Forelimb muscle (tissue), 1 donor: ENCODE measurements at places on chromosomes 16 and 17. TPM values are rescaled to one million over a fixed set of nuclear protein-coding genes. Genes with fewer than 3 reads are reported as not detected.
A peak's percentile ranks its signal among the peaks of the same experiment; 100 is the strongest.

DNA sequence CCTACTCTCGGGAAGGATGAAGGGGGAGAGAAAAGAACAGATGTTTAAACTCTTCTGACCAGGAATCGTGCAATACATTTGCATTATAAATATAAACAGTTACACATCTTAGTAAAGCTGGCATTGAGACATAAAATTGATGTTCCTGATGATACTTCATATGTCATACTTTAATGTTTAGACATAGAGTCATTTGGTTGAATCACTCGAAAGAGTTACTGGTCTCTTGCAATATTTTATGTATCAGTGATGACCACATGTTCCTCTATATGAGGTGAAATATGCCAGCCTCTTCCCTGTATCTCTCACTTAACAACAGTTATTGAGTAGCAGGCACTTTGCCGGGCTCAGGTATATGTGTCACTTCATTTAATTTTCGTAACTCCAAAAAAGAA lies 49.7 kb upstream of the PMFBP1 start:
- DNase-seq, result no peak

- peak; percentile 57 for DNase-seq
Measured at GRCh38 chr17:40980596-40980995, 3.5 kb downstream of the KRT40 start.

- no peak for DNase-seq
Measured at GRCh38 chr17:7081341-7082062, 1.5 kb upstream of the CLEC10A start.

DNA sequence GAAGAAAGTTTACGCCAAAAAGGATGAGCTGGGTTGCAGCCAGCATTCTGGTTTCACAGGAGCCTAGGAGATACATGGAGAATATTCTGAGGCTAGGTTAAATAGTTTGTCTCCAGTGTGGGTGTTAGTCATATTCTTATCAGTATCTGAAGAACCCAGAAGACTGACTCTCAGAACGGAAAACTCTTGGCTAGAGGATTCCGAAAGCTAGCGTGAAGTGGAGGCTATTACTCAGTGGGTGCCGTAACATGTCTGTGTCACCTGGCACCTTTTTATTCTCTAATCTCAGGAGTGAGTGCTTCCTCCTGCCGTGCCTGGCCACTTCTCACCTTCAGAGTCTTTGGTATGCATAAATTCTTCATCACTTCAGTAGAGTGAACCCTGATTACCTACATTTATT lies 199.5 kb downstream of the WWOX start:
- no peak for DNase-seq

- no peak for DNase-seq
Measured at GRCh38 chr16:17125671-17126070, 345.1 kb downstream of the XYLT1 start.

GRCh38 chr17:72376526-72377345 lies 255.9 kb downstream of the SOX9 start:
- peak; percentile 22 for DNase-seq

DNA sequence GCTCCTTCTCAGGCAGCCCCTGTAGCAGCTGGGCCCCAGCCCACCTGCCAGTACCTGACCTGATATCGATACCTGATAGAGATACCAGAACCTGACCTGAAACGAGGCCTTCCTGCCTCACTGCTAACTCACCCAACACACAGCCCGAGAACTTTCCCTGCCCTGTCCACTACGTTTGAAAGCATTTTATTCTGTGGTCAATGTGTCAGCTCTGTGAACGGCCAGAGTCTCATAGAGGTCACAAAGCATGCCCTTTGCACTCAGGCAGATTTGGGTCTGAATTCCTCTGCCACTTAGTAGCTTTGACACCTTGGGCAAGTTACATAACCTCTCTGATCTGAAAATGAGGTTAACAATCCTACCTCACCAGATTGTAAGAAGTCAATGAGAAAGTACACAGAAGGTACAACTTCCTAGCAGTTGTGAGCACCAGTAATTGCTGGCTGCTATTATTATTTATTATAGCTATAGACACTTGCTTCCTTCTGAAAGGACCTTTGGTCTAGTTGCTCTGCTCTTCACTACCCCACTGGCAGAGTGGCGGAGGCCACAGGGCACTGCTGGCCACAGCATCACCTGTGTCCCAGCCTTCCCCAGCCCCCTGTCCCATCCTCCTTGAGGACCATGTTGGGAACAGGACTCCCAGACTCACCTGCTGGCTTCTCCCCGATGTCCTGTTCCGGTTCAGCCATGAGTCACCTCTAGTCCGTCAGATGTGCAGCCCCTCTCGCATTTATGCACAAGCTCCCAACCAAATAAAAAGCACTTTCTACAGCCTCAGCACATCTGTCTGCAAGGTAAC lies 895 bp downstream of the ANKRD40CL start:
- DNase-seq, result no peak

The SOX8 gene
- 36.9 TPM for polyA plus RNA-seq

DNA sequence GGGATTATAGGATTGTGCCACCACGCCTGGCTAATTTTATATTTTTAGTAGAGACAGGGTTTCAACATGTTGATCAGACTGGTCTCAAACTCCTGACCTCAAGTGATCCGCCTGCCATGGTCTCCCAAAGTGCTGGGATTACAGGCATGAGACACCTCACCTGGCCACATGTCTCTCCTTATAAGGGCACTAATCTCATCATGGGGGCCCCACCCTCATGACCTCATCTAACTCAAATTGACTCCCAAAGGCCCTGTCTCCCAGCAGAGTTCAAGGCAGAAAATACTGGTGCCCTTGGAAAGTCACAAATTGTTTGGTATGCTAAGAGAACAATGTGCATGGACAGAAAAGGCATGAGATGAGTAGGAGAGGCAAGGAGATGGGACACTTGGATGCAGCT lies 49.3 kb upstream of the GRIN2A start:
- no peak for DNase-seq

The PKMYT1 gene
- polyA plus RNA-seq, result 9.9 TPM

DNA sequence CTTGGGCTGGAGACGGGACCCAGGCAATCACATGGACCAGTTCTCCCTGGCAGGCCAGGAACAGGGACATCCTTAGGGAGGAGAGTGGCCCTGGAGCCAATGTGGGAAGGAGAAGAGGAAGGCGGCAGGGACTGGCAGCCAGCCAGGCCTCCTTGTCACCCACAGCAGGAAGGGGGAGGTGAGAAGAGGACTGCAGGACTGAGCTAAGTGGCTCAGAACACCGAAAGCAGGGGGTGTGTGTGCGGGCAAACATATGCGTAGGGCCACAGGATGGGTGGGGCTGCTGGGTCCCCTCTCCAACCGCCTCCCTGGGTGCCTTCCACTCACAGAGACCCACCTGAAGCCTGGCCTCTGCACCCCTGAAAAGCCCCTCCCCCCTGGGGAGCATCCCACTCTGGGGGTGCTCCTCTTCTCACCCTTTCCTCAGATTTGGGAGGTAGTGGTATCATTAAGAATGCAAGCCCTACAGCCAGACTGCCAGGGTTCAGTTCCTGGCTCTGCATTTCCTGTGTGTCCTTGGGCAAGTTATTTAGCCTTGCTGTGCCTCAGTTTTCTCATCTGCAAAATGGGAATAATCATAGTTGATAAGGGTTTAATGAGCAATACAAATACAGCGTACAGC lies 8.1 kb downstream of the PNMT start:
- no peak for DNase-seq

The GUCY2D gene
- polyA plus RNA-seq, result not detected

GRCh38 chr17:61247439-61247838 lies 152.2 kb upstream of the TBX2 start:
- no peak for DNase-seq

The KRTAP17-1 gene
- not detected for polyA plus RNA-seq

The TBC1D3K gene
- polyA plus RNA-seq, result not detected

The RRAD gene
- 4.9 TPM for polyA plus RNA-seq

- DNase-seq, result no peak
Measured at GRCh38 chr16:59688006-59688405, 953.9 kb upstream of the GOT2 start.

DNA sequence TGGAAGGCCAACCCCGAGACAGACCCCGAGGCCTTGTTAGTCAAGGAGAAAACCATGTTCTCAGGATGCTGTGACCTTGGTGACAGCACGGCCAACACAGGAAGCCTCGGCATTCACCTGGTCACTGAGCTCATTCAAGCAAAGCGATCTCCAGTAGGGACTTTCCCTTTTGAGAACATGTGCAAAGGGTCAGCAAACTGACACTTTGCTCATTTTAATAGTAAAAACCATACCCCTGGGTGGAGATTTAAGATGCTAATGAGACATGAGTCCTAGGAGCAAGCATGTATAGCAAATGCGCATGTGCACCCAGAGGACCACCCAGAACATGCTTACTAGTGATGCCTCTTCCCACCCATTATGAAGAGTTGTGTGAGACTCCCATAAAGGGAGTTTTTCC lies 5.7 kb upstream of the SULT1A2 start:
- DNase-seq, result no peak

DNA sequence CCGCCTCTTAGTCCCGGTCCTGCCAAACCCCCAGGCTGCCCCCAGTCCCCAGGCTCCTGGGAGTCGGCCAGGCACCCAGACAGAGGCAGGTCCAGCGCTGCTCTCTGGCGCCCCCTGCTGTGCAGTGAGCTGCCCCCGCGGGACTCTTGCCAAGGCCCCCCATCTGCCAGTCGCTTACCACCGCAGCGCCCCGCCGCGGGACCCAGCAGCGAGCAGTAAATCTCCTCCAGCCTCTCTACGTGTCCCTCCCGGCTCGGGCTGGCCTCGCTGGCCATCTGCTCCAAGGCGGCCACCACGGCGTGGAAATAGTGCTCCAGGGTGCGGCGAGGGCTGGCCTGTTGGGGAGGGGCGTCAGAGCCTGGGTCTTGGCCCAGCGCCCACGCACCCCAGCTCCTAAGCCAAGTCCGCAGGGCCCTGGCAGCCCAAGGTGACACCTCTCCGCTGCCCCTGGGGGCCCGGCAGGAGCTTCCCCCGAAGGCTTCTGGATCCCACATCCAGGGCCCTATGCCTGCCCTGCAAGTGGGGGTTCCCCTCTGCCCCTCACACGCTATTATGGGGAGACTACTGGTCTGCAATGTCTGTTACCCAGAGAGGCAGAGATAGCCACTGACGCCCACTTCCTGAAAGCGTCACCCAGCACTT lies 33.7 kb upstream of the MFSD6L start:
- no peak for DNase-seq

DNA sequence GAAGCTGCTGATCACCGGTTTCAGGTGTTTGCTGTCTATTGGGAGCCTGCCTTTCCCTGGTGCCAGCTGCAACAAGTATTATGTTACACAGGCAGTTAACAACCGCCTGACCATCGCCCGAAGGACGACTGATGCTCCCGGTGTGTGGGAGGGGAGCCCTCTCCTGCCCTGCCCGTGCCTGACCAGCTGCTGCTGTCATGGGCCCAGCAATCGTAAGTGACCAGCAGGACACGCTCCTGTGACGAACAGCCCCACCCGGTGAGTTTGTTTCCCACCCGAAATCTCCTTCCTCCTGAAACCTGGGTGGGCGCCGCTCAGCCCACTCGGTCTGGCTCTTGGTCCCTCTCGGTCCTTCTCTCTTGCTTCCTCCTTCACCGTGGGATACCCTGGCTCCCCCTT lies 17.9 kb upstream of the UBE2I start:
- DNase-seq, result no peak

DNA sequence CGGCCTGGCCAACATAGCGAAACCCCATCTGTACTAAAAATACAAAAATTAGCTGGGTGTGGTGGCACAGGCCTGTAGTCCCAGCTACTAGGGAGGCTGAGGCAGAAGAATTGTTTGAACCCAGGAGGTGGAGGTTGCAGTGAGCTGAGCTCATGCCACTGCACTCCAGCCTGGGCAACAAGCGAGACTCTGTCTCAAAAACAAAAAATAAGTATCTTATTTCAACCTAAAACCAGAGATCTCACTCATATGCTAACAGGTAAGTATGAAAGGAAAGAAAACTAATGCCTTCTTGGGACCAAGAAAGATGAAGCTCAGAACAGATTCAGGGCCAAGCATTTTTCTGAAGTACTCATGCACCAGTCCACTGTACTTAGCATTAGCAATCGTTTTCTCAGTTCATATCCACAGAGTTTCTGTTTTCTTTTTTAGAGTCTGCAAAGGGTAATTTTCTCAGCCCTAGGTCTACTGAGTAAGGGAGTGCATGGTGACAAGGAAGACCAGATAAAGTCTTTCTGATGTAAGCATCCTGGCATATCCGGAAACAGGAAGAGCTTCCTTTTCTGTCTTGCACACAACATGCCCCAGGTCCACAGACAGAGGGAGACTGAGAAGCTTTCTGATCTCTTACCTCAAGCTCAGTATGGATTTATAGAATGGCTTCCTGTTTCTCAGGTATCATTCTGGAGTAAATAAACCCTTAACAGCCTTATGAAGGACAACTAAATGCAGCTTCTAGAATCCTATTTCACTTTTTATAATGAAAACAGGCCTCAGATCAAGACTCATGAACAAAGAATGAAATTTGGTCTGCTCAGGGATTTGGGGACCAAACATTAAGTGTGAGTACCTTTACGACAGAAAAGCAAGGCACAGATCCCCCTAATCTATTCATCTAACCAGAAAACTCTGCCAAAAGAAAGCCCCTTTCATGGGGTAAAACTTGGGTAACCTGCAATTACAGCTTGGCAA lies 38.7 kb upstream of the FOXJ1 start:
- DNase-seq, result no peak

- no peak for DNase-seq
Measured at GRCh38 chr17:8188263-8188839, 1.6 kb downstream of the BORCS6 start.

DNA sequence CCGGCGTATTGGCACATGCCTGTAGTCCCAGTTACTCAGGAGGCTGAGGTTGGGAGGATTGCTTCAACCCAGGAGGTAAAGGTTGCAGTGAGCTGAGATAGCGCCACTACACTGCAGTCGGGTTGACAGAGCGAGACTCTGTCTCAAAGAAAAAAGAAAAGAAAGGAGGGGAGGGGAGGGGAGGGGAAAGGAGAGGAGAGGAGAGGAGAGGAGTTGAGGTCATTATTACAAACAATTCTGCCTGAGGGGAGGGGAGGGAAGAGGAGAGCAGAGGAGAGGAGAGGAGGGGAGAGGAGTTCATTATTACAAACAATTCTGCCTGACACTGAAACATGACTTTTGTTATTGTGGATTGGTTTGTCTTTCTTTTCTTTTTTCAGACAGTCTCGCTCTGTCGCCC lies 19.8 kb upstream of the ABCA5 start:
- DNase-seq, result no peak

GRCh38 chr16:54454616-54455015 lies 168.0 kb upstream of the IRX3 start:
- no peak for DNase-seq

The MPO gene
- polyA plus RNA-seq, result 10.5 TPM

The G6PC1 gene
- polyA plus RNA-seq, result not detected

- DNase-seq, result no peak
Measured at GRCh38 chr17:77248216-77249114, 107.7 kb downstream of the SEC14L1 start.

The SHPK gene
- polyA plus RNA-seq, result 6.3 TPM

The KRTAP9-8 gene
- not detected for polyA plus RNA-seq

GRCh38 chr16:65958086-65958485 lies 408.4 kb upstream of the CDH5 start:
- no peak for DNase-seq

- DNase-seq, result no peak
Measured at GRCh38 chr16:81830845-81831540, 51.9 kb downstream of the PLCG2 start.
